ENCODE measurements at places on chromosomes 6 and 20. TPM values are rescaled to one million over a fixed set of nuclear protein-coding genes. Genes with fewer than 3 reads are reported as not detected.

- no peak for DNase-seq
Observed at GRCh38 chr20:13422637-13423036, 201.6 kb downstream of the ISM1 start.

DNA sequence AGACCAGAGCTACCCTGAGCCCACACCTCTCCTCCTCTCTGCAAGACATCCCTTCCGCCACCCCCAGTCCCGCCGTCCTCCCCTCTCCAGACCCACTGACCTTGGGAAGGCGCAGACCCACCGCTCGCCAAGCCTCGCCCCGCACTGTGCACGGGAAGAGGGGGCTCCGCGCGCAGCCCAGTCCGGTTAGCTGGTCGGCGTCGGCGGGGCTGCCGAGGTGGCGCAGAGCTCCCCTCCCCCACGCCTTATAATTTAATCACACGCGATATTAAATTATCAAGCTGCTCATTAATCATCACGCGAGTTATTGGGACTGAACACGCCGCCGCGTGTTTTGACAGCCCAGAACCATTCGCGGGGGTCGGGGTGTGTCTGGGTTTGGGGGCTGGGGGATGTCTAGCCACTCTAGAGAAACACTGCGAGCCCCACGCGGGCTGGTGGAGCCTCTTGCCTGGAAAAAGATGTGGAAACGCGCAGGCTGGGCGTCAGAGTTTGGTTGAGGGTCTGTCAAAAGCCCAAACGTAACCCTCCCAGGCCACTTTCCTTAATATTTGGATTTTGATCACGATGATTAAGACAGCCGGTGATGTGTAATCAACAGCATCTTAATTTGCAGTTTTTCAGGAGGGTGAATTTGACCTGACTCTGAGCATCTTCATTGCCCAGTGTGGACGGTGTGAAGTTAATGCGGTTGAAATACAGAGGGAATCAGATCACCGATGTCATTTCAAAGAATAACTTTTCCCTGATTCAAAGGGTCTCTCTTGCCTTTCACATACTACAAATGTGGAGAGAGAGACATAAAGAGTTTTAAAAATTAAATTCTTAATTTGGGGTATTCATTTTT is at the start of gene LINC00237:
TSS of gene LINC00237 (minus strand) at position 188 of the 847 bp plus-strand sequence.
- DNase-seq = no peak

DNA sequence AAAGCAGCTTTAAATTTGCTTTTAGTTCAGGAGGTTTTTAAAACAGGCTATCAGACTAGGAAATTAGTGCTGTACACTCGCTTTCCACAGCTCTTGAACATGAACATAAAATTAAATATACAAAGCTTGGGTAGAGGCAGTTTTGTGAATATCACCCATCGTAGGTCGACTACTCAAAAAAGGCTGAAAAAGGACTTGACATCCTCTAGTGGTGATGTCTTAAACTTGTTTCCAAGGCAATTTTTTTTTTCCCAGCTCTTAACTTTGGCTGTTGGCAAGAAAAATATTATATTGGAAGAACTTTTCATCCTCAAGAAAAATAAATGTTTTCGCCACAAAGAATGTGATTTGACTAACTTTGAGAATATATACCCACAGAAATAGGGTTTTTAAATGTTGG is 2.9 kb downstream of the MAP7 start:
- no peak for DNase-seq

GRCh38 chr6:39378175-39378959 is 55.9 kb upstream of the KCNK16 start:
- no peak for DNase-seq

- DNase-seq = no peak
Observed at GRCh38 chr20:21133404-21133803, 7.5 kb downstream of the KIZ start.

- DNase-seq = no peak
Observed at GRCh38 chr6:106502559-106502958, 126.7 kb downstream of the RTN4IP1 start.

- DNase-seq = no peak
Observed at GRCh38 chr6:150761771-150762170, 103.7 kb upstream of the MTHFD1L start.

DNA sequence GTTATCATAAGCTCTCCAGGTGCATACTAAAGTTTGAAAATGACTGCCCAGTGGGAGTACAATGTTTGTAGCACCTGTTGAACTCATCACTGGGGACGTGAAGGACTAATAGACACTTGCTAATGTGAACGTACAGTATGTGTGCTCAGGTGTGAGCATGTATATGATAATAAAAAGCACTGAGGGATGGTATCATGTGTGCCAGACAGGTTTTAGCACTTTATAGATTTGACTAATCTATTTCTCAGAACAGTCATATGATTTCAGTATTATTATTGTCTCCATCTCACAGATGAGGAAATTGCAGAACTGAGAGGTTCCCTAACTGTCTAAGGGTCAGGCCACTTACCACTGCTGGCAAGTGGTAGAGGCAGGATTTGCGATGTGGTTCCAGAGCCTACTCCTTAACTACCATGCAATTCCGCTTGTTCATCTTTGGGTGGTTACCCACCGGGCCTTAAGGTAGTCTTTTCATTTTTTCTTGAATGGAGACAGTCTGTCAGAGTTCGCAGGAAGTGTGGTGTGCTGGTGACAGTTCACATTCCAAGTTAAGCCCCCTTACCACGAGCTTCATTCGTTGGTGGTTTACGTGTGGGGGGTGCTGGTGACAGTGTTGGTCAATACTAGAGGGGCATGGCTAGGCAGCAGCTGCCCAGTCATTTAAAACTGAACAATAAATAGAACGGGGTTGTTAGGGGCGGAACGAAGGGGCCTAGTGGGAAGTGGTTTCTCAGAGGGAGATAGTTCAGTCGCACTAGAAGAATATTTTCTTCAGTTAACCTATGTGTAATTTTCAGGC is 46.8 kb downstream of the RREB1 start:
- no peak for DNase-seq

DNA sequence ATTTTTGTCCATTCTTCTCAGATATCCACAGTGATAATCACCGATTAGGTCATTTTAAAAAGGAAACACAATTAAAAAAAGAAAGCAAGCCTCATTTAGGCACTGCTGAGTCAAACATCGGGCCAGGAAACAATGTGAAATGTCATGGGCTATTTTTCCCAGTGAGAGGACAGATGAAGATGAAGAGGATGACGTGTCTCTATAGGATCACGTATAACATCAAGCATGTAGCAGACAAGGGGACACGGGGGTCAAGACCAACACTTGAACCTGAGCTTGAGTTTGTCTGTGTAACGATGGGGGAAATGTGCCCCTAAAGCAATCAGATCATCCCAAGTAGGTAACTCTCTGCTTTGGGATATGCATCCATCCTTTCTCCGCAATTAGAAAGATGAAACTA is 553.2 kb downstream of the CD83 start:
- no peak for DNase-seq

GRCh38 chr6:167290786-167291622 is at the start of gene UNC93A:
Gene UNC93A (plus strand): TSS chr6:167291315. CDS start chr6:167291490, 175 bp downstream.
- no peak for DNase-seq

- no peak for DNase-seq
Observed at GRCh38 chr20:37218441-37218840, 39.1 kb upstream of the MROH8 start.

GRCh38 chr6:143970456-143971218 is 37.4 kb downstream of the PLAGL1 start:
- no peak for DNase-seq

- DNase-seq = no peak
Observed at GRCh38 chr6:157385482-157385881, 4.5 kb downstream of the ZDHHC14 start.

DNA sequence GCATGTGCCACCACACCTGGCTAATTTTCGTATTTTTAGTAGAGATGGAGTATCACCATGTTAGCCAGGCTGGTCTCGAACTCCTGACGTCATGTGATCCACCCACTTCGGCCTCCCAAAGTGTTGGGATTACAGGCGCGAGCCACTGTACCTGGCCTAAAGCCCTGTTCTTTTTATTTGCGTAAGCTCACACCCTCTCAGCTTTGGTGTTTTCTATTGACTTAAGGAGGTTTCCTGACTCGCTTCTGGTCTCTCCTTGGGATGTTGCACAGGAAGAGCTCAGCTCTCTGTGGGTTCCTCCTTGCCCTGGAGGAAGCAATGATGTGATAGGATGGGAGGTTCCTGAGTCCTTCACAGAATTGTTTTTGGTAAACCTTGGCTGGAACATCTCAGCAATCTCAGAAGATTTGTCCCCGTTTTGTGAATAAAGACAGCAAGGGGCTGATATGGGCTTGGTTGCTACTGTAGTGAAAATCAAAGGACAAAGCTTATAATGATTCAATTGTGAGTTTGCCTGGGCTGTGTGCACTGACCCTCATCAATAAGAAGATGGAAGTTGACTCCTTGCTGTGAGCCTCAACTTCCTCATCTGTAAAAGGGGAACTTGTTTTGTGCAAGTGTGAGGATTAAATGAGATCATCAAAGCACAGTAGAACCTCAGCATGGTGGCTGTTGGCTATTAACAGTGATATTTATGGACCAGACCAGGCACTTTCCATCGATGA is 27.0 kb downstream of the TOX2 start:
- DNase-seq = no peak

DNA sequence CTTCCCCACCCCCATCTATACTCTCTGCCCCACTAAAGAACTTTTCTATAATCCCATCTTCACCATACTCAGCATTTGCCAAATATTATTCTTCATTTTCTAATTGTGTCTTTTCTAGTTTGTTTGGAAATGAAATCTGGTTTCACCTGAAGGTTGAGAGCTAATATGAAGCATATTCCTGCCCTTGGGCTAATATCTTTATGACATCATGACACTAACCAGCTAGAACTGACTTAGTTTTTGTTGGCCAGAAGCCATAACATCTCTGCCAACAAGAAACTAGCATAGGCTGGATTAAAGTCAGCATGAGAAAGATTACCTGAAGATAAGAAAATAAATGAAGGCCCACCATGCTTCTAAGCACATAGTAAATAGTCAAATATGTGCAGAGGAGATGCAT is 16.7 kb downstream of the UNC5CL start:
- DNase-seq = no peak

- no peak for DNase-seq
Observed at GRCh38 chr20:20528861-20529260, 161.0 kb downstream of the INSM1 start.

GRCh38 chr6:25402125-25402524 is 123.0 kb downstream of the CARMIL1 start:
- DNase-seq = no peak

GRCh38 chr20:39986173-39986904 is 702.7 kb downstream of the MAFB start:
- DNase-seq = no peak

- no peak for DNase-seq
Observed at GRCh38 chr6:122565708-122566107, 44.5 kb upstream of the PKIB start.

DNA sequence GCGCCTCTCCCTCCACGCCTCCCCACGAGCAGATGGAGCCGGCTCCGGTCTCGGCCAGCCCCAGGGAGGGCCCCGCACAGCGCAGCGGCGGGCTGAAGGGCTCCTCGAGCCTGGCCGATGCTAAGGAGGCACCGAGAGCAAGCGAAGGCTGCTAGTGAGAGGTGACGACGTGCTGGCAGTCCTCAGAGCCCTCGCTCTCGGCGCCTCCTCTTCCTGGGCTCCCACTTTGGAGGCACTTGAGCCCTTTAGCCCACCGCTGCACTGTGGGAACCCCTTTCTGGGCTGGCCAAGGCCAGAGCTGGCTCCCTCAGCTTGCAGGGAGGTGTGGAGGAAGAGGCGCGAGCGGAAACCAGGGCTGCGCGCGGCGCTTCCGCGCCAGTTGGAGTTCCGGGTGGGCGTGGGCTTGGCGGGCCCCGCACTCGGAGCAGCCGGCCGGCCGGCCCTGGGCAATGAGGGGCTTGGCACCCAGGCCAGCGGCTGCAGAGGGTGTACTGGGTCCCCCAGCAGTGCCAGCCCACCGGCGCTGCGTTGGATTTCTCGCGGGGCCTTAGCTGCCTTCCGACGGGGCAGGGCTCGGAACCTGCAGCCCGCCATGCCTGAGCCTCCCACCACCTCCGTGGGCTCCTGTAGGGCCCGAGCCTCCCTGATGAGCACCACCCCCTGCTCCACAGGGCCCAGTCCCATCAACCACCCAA is 2.5 kb upstream of the TMEM14C start:
- DNase-seq = no peak

GRCh38 chr6:11631008-11631407 is 93.5 kb downstream of the TMEM170B start:
- DNase-seq = no peak

- DNase-seq = no peak
Observed at GRCh38 chr6:10552270-10552810, 31.2 kb downstream of the GCNT2 start.

DNA sequence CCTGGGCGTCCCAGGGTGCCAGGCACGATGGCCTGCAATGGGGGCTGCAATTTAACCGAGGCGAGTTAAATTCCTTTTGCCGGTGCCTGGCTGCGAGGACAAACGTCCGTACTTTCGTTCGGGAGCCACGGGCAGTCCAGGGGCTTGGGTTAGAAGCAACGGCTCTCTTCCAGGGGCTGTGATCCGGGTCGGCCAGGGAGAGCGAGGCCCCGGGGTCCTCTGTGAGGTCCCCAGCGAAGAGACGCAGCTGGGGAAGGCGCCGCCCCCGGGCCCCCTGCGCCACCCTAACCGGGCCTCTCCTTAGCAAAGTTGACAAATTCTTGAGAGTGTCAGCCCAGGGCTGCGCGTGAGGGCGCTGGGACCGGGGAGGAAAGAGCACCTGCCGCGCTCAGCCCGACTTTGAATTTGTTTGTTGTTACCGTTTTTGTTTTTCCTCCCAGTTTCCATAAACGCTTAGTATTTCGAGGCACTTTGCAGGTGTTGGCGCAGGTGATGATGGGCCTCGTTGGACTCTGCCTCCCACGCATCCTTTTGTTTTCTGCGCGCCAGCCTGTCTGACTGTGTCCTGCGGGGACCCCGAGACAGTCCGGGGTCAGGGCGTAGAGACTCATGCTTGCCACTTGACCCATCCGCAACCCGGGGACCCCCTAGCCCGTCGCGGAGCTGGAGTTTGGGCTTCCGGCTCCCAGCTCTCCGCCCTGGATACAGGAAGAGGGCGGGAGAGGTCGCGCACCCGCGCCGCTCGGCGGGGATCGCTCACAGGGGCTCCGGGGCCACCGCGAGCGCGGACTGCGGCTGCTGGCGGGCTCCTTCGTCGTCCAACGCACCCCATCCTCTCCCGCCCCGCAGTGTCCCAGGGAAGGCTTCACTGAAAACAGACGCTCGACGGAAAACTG is 5.8 kb downstream of the OLIG3 start:
- DNase-seq = no peak

Gene RUNX2
- 1.8 TPM for total RNA-seq

Gene BPI
- total RNA-seq = not detected

Gene PGC
- total RNA-seq = not detected

Gene PNLDC1
- total RNA-seq = not detected

Gene TCF15
- 6.6 TPM for total RNA-seq

Gene SRSF12
- total RNA-seq = 3.9 TPM

Gene SYNDIG1
- total RNA-seq = 8.1 TPM

Gene GPX5
- not detected for total RNA-seq

Gene FGD2
- 0.10 TPM for total RNA-seq

Gene KIF25
- total RNA-seq = not detected

Gene TAGAP
- total RNA-seq = 0.41 TPM

Data from endothelial cell (in vitro differentiated cells).